ENCODE measurements at places on chromosomes 2 and 18.
A peak's percentile ranks its signal among the peaks of the same experiment; 100 is the strongest.

DNA sequence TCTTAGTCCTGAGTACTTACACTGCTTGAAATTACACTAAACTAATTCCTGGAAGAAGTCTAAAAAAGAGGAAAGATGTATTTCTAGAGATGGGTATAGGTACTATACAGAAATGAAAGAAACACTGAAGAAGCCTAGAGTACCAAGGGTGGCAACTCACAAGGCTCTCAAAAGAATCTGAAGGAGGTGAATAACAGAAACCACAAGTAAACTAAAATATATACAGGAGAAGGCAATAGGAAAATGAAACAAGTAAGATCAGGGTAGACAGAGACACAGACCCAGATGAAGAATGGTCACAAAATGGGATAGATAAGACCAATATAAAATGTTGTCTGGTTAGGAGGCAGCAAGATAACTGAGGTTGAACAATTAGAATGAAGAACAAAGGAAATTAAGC, 59.9 kb downstream of the USP37 start:
- DNase-seq = no peak

DNA sequence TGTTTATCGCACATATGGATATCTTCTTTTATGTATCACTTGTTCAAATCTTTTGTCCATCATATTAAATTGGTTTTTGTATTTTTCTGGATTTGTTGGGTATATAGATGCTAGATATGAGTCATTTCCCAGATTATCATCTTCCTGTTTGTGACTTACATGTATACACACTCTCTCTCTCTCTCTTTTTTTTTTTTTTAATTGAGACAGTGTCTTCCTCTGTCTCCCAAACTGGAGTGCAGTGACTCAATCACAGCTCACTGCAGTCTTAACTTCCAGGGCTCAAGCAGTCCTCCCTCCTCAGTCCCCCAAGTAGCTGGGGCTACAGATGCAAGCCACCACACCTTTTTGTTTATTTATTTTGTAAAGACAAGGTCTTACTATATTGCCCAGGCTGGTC, 43.8 kb downstream of the XIRP2 start:
- DNase-seq = no peak

GRCh38 chr18:63365876-63366212, 1.2 kb downstream of the KDSR start:
- peak; percentile 2 for DNase-seq

DNA sequence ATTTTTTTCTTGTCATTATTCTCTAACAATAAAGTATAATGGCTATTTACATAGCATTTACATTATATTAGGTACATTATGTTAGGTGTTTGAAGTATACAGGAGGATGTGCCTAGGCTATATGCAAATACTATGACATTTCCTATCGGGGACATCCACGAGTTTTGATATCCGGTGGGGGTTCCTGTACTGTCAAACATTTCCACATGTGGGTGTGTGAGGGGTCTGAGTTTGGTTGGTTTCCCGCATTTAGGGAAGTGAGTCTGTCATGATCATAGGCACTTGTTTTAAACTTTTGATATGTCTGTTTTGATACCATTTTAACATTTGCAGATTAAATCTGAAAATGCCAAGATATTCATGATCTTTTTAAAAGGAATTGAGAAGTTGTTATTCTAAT, 76.0 kb downstream of the CEP192 start:
- no peak for DNase-seq

DNA sequence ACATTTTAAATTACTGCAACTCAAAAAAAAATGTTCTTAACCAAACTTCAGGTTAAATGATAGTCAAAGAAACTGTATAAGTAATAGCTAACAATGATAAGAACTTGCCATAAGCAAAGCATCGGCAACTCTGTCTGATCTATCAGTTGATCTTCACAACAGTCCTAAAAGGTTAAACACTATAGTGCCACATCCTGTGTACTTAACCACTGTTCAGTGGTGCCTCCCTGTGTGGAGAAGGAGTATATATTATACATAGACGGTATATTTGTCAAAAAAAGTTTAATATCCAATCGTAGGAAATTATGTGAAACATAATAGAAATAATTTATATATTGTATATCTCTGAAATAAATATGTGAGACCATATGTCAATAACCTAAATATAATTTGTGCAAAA, 13.0 kb downstream of the DTNA start:
- DNase-seq = no peak

- no peak for DNase-seq
Observed at GRCh38 chr2:220445429-220446105, 818.1 kb downstream of the SLC4A3 start.

DNA sequence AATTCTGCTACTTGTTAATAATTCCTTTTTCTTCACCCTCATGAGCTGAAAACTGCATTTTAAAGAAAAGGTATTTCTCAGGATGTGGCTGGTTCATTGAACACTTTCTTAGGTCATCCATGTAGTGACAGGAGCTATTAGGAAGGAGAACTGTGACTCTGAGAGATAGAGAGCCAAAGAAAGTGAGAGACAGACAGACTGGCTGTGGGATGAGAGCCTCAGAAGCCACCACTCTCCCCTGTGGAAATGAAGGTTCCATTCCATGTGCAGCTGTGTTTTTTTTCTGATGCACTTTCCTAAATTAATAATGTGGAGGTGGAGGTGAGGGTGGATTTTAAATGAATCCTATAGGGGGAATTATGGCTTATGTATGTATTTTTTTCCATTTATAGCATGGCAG, 113.3 kb downstream of the FAM210A start:
- no peak for DNase-seq

- no peak for DNase-seq
Observed at GRCh38 chr2:234974501-234975385, 22.9 kb downstream of the SH3BP4 start.

GRCh38 chr2:188416367-188416766, 124.7 kb downstream of the GULP1 start:
- DNase-seq = no peak

GRCh38 chr2:101348883-101349282, 38.4 kb downstream of the CREG2 start:
- no peak for DNase-seq

DNA sequence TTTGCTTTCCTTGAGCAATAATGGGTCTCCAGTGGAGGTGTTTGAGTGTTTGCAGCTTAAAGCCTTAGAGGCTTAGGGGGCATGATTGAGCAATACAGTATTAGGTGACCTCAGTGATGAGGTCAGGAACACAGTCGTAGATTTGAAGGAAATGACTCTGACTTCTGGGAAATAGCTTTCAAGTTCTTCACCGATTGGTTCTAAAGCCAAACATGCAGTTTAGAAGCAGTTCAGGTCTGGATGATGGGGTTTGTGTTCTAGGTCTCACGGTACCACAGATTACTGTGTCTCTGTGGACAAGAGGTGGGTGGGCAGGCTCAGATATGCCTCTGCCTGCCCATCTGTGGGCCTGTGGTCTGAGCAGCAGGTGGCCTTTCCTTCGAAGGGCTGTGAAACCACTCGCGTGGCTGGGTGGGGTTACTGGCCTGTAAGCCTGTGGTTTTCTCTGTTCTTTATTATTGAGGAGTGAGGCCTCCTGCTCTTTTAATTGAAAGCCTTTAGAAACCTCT, 7.8 kb downstream of the MTHFD2 start:
- no peak for DNase-seq

All from GM12891 (cell line).